Left ventricle myocardium inferior (tissue), 1 donor: ENCODE measurements at places on chromosomes 2 and 18. TPM values are rescaled to one million over a fixed set of nuclear protein-coding genes. Genes with fewer than 3 reads are reported as not detected.

MAL gene
- total RNA-seq = 4.4 TPM

DNA sequence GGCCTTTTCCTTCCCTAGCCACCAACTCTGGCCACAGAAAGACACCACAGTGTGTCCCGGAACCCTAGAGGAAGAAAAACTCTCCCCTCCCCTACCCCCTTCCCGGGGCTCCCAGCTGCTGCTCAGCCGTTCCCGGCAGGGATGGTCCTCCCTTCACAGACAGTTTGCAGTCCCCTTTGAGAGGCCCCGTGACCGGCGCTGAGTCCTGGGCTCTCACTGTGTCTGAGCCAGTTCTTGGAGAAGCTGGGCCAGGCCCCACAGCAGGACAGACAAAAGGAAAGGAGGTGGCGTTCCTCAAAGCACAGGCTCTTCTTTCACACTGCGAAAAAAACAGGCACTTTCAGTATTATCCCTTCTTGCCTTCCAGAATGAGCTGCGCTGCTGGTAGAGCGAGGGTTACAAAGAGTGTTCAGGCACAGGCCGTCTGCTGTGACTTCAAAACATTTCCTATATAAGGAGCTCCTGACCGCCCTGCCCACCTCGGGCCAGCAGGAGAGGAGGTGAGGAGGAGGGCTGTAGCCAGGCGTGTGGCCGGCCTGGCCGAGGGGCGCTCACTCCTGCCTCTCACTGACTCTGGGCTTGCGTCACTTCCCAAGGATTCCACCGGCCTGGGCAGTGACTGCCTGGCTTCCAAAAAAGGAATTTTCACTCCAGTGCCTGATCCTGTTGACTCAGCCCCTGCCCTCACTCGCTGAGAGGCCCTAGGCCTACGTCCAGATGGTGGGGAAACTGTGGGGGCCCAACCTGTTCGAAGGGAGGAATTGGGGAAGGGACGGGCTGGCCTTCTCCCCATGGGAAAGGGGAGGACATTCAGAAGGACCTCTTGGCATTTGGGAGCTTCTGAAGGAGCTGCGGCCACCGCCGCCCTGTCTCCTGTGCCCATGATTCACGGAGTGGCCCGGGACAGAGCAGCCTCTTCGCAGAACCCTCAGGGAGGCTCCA, 24.9 kb downstream of the CIDEA start:
- H3K27me3 ChIP-seq = no peaks in the 10 kb centered on the region
- H3K4me3 ChIP-seq = peak overlapping the region; percentile 63

ANO7 gene
- total RNA-seq = 0.80 TPM

CFAP65 gene
- not detected for total RNA-seq

CTLA4 gene
- total RNA-seq = 0.11 TPM

RNMT gene
- 24.2 TPM for total RNA-seq

DNA sequence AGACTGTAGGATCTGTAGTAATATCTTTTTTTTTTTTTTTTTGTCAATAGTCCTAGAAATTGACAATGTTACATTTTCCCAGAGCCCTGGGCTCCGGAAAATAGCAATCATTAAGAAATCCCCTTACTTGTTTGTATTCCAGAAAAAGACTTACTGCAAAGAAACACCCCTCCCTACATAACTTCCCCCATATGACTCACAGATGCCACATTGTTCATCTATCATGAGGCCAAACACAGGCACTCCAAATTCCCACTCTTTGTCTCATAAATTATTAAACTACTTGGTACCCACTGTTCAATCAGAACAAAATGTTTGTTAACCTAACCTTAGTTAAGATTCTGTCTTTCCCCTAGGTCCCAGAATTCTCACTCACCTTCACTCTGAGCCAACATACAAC, 53.5 kb downstream of the TEX51 start:
- H3K36me3 ChIP-seq = no peaks in the 10 kb centered on the region
- H3K27me3 ChIP-seq = peaks cover 75% of the 10 kb centered on the region

DNA sequence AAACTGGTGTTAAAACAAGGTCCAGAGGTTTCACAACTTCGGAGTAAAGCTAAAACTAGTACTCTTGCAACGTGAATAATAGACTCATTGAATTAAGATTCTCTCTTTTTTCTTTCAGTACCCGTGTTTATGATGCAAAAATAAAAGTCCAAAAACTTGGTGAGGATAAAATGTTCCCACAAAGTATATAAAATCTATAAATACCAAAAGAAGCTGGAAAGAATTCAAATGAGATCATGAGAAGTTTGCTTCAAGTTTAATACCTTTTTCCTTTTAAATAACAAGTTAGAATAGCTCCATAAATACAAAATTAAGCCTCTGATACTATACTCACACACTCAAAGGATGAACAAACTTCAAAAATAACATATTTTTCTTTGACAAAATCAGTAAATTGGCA, 34.0 kb downstream of the METTL4 start:
- no peaks in the 10 kb centered on the region for H3K27me3 ChIP-seq
- no peak overlapping the region for H3K4me3 ChIP-seq
- H3K36me3 ChIP-seq = peaks cover 12% of the 10 kb centered on the region
- H3K4me1 ChIP-seq = no peaks in the 10 kb centered on the region

RBM43 gene
- total RNA-seq = 1.5 TPM

GRCh38 chr2:178271629-178272333, 77.5 kb downstream of the OSBPL6 start:
- no peaks in the 10 kb centered on the region for H3K27me3 ChIP-seq
- H3K27ac ChIP-seq = peak overlapping the region; percentile 78
- H3K4me1 ChIP-seq = peaks cover 40% of the 10 kb centered on the region
- no peak overlapping the region for H3K4me3 ChIP-seq
- peak; percentile 86 for DNase-seq

DNA sequence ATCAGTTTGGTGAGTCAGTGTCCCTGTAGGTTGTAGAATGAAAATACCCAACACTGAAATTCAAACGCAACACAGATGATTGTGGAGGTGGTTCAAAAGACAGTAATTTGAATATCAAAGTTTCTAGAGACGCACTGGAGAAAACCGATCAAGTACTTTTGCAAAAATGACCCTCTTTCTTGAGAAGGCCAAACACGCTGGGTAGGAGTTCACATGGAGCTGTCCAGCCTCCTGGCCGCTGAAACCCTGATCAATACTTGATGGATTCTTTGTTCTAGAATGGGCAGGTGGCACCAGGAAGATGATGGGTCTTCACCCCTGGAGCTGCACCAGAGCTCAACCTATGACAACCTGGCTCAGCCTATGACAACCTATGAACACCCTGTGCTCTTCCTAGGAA, 39.7 kb upstream of the UBE2F start:
- peaks cover 12% of the 10 kb centered on the region for H3K4me1 ChIP-seq
- no peaks in the 10 kb centered on the region for H3K27me3 ChIP-seq
